ENCODE measurements at places on chromosomes 12 and 14. TPM values are rescaled to one million over a fixed set of nuclear protein-coding genes. Genes with fewer than 3 reads are reported as not detected.

PIWIL1 gene
- total RNA-seq, result not detected

PDE3A gene
- total RNA-seq, result 156 TPM

- no peak for DNase-seq
Measured at GRCh38 chr12:1410794-1411193, 183.6 kb downstream of the FBXL14 start.

- no peak for DNase-seq
Measured at GRCh38 chr14:86944434-86944833, 1048.5 kb downstream of the GALC start.

DNA sequence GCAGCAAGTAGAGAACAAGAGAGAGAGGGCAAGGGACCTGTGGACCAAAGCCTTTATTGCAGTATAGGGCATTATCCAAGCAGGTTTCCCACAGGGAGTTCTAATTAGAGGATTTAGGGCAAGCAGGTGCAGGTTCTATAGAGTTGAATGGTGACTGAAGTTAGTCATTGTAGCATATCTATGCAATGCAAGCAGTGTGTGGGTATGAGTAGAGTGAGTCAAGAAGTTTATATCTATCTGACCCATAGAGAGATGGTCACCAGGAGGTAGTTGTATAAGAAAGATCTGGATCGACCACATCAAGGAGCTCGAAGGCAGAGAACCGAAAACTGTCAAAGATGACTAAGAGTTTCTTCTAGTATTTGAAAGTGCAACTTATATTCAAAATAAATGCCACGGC, 167.3 kb downstream of the PLCZ1 start:
- no peak for DNase-seq

GRCh38 chr12:53624458-53624857, 1.7 kb downstream of the ATF7 start:
- DNase-seq, result no peak

DNA sequence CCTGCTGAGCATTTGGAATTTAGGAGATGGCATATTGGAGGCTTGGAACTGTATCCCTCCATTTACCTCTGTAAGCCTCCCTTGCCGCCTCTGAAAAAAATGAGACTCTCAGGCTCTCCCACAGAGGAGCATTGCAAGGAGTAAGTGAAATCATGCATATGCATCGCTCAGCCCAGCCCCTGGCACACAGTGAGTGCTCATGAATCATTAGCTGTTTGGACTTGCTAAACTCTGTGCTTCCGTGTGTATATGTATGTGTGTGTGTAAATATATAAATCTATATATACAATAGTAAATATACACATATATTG, 17.1 kb upstream of the TBX3 start:
- DNase-seq, result no peak

All from right cardiac atrium (tissue), 5 donors.